NCI-H510A treated with DMSO at 0.1 percent for 48 hours (cell line): ENCODE measurements at places on chromosomes 16 and 17.

GRCh38 chr17:5191541-5192417, at the start of gene ZNF594:
TSS of gene ZNF594 (minus strand) at chr17:5191868. CDS start at chr17:5184256, 7,612 bp downstream.
- DNase-seq: peak; percentile 92

GRCh38 chr17:20133517-20133916, 124.4 kb downstream of the SPECC1 start:
- no peak for DNase-seq

DNA sequence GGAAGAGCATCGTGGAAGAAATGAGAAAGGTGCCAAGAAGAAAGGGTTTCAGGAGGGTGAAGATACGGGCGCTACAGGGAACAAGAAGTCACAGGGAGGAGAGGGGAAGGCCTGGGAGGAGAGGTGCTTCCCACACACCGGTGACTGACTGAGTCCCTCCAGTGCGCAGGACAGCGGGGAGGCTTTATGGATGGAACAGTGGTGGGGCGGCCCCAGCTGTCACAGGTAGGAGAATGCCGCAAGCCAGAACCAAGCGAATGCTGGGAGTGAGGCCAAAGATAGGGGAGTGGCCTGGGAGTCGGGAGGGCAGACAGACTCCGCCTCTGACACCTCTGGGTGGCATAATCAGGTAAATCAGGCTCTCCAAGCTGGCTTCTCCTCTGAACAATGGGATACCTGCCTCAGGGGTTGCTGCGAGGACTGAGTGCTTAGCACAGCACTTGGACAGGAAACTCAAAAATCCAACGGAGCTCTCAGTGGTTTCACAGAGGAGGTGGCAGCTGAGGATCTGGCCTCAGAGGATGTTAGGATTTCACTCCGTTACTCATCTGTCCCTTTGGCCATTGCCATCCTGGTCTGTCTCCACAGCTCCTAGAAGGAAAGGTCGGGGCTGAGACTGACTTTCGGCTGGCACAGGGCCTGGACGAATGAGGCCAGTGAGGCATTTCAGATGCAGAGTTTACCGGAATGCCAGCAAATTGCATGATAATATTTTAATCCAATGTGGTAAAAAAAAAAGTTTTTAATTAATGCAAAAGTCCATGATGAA, 717 bp upstream of the CNP start:
- peak; percentile 98 for DNase-seq

GRCh38 chr17:78996781-78997201, 12.8 kb downstream of the CANT1 start:
- DNase-seq: no peak

DNA sequence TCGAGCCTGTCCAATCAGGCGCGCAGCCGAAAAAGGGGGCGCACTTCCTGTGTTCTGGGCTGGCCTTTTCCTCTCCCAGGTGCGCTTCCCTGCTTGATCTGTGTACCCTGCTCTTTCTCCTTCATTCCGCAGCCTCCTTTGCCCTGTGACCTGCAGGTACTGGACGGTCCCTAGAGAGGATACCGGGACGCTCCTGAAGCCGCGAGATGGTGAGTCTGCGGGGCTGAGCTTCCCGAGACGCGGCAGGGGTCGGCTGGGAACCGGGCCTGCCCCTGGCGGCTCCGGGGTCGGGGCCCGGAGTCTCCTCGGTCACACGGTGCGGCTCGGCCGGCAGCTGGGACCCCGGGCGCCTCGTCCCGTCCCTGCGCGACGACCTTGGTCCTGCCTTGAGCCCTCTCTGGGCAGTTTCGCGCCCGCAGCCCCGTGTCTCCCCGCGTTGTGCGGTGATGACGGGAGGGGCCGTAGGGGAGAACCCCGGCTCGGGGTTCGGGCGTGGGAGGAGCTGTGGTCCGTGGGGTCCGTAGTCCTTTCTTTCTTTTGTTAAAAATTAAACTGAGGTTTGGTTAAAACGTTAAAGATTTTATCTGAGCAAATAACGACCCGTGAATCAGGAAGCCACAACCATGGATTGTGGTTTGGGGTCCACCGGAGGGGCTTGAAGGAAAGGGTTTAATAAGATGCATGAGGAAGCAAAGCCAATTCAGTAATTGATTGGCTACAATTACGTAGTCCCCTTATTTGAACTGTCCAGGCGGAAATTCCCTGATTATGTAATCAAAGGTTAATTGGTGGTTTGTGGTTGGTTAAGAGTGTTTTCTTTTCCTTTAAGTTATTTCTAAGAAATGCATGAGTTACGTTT, 172.8 kb upstream of the ZNF267 start:
- DNase-seq: peak; percentile 95

DNA sequence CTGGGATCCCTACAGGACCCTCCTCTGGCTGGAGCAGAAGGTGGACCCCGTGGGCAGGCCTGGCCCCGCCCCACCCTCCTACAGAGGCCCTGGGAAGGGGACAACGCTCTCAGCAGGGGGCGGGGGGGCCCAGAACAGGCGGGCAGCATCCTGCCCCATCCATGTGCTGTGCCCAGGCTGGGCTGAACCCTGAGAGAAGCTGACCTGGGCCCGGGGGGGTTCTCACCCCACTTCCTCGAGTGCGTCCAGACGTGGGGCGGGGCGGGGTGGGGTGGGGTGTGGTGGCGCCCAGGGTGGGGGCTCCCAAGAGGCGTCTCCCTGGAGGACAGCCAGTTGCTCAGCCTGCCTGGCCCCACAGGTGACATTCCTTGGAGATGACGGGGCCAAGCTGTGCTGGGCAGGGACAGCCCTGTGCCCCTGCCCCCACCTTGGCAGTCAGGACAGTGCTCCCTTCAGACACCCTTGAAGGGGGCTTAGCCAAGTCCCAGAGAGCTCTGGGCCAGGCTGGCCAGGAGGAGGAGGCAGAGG, 390 bp upstream of the UNC13D start:
- DNase-seq: no peak

DNA sequence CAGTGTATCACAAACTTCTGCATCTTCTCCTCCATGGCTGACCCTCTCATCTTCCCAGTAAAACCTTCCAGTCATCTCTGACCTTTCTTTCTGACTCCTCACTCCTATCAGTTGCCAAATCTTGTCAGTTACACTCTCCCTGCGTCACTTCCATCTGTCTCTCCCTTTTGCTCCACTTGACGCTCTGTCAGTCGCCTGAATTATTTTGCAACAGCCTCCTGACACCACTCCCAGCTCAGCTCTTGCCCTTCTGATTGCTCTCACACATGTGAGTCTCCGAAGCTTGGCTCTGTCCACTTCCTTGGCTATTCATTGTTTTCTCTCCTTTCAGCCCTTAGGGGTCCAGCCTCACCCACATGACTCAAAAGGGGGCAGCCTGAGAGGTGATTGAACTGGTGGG, 27.7 kb downstream of the DHRS7C start:
- no peak for DNase-seq

GRCh38 chr16:63752347-63752746, 1369.5 kb downstream of the CDH11 start:
- DNase-seq: no peak

DNA sequence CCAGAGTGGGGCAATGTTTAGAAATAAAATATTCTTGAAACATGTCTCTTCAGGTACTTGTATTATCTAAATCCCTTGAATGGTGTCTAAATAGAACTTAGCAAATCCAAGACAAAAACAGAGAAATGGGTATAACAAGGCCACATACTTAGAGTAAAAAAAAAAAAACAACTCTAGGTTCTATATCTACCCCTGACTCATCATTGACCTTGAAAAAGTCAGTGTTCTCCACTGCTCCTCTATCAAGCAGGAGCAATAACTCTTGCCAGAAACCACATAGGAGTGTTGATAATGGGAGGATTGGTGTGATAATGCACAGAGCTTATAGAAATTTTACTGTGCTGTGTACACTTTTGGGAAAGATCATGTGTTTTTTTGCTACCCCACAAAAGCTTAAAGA, 296.6 kb upstream of the PMFBP1 start:
- no peak for DNase-seq

- DNase-seq: no peak
Measured at GRCh38 chr17:6352801-6353560, 81.9 kb downstream of the AIPL1 start.

GRCh38 chr17:3812771-3813170, 11.8 kb upstream of the ITGAE start:
- DNase-seq: no peak

DNA sequence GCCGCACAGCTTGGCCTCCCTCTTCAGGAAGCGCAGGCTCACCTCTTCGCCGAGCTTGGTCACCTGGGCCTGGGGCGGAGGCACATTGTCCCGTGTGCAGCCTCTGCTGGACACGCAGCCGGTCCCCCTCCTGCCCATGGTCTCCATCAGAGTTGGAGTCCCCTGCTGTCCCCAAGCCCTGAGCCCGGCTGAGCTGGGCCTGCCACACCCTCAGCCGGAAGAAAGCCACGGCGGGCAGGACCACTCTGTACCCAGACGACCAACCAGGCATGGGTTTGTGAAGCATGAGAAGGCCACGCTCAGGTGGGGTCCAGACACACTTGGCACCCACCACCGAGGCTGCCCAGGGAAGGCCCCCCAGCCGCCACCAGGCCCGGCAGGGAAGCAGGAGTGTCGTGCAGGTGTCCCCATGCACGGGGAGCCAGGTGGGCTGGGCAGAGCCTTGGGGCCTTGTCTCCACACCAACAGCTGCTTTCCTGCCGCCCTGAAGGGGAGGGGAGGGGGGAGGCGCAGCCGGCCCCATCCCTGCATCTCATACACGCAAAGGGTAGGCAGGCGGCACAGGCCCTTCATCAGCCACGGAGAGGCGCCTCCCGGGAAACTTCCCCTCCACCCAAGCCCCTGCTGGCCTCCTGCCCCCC, 5.2 kb downstream of the CCDC154 start:
- no peak for DNase-seq

GRCh38 chr17:11899537-11899942, 97.7 kb downstream of the ZNF18 start:
- DNase-seq: no peak

DNA sequence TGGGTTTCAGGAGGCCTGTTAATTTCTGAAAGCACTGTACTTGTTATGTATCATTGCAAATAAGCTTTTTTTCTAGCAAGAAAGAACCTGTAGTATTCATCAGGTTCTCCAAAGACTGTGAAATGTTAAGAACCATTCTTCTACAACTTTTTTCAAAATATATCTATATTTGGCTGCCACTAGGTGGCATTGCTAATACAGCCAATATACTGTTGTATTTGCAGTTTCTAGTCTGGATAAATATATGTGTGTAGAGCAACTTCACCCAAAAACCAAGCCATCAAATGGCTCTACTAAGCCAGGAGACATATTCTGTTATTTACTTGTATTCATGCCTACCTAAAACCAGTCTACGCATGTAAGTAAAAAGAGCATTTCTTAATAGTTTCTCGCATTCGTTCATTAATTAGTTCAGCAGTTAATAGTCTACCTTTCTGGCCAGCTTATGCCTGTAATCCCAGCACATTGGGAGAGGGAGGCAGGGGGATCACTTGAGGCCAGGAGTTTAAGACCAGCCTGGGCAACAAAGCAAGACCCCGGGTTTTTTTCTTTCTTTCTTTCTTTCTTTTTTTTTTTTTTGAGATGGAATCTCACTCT, 39.5 kb downstream of the VMP1 start:
- DNase-seq: peak; percentile 82

- no peak for DNase-seq
Measured at GRCh38 chr17:80438806-80439205, 23.8 kb downstream of the ENDOV start.

DNA sequence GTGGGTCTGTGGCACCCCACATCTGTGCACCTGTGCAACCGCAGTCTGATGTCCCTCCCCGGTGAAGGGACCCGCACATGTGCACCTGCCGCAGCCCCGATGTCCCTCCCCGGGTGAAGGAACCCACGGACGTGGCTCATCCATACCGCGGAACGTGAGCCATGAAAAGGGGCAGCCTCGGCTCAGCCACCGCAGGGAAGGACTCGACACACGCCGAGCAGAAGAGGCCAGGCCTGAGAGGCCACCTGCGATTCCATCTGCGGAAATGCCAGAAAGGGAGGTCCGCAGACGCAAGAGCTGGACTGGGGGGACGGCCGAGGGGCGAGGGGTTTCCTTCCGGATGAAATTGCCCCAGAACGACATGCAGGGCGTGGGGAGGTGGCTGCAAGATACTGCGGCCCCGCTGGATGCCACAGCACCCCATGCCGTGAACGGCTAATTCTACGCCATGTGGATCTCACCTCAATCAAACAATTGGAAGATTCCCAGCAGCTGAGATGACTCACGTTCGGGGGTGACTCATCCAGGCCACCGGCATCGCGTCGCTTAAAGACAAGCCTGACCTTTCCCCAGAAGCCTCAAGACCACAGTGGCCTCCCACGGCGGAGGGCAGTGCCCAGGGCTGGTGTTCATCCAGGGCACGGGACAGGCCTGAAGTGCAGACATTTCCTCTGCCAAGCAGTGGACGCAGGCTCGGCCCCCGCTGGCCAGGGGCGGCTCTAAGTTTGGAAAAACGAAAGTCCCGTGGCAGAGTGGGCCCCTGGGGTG, 21.0 kb downstream of the SOX8 start:
- DNase-seq: no peak

DNA sequence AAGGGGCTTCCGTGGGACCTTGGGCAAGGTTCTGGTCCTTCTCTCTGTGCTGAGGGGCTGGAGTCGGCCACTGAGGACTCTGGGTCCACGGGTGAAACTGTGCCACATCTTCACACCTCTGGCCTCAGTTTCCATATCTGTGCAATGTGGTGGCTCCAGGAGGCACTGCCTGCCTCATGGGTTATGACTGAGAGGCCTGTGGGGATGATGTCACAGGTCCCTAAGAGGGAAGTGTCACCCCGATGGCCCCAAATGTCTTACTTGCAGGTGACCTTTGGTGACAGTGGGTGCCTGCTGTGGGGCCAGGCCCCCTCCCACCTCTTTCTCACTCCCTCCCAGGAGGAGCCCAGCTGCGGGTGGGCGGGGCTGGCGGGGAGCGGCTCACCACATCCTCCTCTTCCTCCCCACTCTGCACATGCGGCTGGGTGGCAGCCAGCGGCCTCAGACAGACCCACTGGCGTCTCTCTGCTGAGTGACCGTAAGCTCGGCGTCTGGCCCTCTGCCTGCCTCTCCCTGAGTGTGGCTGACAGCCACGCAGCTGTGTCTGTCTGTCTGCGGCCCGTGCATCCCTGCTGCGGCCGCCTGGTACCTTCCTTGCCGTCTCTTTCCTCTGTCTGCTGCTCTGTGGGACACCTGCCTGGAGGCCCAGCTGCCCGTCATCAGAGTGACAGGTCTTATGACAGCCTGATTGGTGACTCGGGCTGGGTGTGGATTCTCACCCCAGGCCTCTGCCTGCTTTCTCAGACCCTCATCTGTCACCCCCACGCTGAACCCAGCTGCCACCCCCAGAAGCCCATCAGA, at the start of gene IL21R:
Gene IL21R, plus strand, starts transcription at position 407 of the 801 bp plus-strand sequence. CDS start 27,898 bp downstream, outside the sequence.
- DNase-seq: peak; percentile 39

DNA sequence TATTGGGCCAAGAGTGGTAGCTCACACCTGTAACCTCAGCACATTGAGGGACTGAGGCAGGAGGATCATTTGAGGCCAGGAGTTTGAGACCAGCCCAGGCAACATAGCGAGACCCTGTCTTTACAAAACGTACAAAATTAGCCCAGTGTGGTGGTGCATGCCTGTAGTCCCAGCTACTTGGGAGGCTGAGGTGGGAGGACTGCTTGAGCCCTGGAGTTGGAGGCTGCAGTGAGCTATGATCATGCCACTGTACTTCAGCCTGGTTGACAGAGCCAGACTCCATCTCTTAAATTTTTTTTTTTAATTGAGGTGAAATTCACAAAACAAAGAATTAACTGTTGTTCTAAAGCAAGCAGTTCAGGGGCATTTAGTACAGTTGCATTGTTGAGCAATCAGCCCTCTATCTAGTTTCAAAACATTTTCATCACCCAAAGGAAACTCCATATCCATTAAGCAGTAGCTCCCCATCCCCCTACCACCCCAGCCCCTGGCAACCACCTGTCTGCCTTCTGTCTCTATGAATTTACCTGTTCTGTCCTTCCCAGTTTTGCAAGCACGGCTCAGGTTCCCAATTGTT, 15.6 kb downstream of the SNX29 start:
- no peak for DNase-seq

GRCh38 chr16:7167626-7168025, 165.0 kb upstream of the RBFOX1 start:
- no peak for DNase-seq
